Heart left ventricle (tissue), 16 donors: ENCODE measurements at places on chromosomes 11 and 22. TPM values are rescaled to one million over a fixed set of nuclear protein-coding genes. Genes with fewer than 3 reads are reported as not detected.

POTEH gene
- not detected for total RNA-seq

MUC15 gene
- total RNA-seq, result not detected

TRMT2A gene
- 24.4 TPM for total RNA-seq

RASSF10 gene
- 0.57 TPM for total RNA-seq

GAL gene
- not detected for total RNA-seq

OR5B17 gene
- not detected for total RNA-seq

DTX4 gene
- total RNA-seq, result 2.7 TPM

LRRC32 gene
- total RNA-seq, result 63.1 TPM

C11orf97 gene
- not detected for total RNA-seq

RIC3 gene
- total RNA-seq, result 11.8 TPM

SPI1 gene
- total RNA-seq, result 8.1 TPM

MACROD1 gene
- 61.3 TPM for total RNA-seq

C22orf23 gene
- 0.40 TPM for total RNA-seq

SULT4A1 gene
- not detected for total RNA-seq

DNA sequence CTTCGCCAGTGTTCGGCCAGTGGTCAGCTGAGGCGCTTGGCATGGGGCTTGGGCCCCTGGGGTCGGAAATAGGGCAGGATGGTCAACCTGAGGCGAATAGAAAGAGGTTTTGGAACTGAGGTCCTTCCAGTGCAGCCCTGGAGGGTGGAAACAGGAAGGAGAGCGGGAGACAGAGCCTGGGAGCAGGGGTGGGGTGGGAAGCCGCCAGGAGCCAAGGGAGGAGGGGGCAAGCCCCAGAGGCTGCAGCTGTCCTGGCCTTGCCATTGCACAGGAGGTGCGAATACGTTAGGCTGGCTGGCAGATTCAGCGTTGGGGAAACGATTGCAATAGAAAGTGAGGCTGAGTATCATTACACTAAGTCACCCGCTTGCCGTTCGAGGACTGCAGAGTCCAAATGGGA lies 13.9 kb upstream of the KCTD17 start:
- no peak for DNase-seq

DNA sequence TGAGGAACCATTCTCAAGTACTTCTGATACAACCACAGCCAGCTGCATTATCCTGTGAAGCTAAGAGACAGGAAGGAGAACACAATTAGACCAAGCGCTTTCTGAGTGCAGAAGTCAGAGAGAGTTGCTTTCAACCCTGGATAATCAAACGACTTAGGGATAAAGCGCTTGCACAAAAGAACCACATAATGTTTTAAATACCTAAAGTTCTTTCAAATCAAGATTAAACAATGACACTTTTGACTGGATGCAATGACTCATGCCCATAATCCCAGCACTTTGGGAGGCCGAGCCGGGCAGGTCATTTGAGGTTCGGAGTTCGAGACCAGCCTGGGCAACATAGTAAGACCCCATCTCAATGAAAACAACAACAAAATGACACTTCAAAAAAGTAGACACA lies 145.1 kb downstream of the SWAP70 start:
- DNase-seq, result no peak

- DNase-seq, result no peak
These were observed 1.9 kb upstream of the CYB5R3 start for GRCh38 chr22:42651134-42651533.

- DNase-seq, result no peak
These were observed 1272.8 kb downstream of the LRRC4C start for GRCh38 chr11:40186437-40187263.

DNA sequence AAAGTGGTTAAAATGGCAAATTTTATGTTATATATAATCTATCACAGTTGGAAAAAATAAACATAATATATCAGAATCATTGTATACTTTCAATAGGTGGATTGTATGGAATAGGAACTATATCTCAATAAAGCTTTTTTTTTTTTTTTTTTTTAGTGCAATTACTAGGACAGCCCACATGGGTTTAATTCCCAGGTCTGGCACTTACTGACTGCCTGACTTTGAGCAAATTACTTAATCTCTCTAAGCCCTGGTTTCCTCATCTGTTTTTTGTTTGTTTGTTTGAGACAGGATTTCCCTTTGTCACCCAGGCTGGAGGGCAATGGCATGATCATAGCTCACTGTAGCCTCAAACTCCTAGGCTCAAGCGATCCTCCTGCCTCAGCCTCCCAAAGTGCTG lies 26.1 kb upstream of the BAIAP2L2 start:
- DNase-seq, result no peak

GRCh38 chr11:11635443-11635842 lies 13.6 kb upstream of the GALNT18 start:
- DNase-seq, result no peak

GRCh38 chr11:64476881-64477280 lies 114.1 kb upstream of the SLC22A12 start:
- no peak for DNase-seq

GRCh38 chr11:57483562-57483918 lies 23.2 kb downstream of the RTN4RL2 start:
- DNase-seq, result no peak

GRCh38 chr22:40022536-40023240 lies 27.9 kb downstream of the FAM83F start:
- no peak for DNase-seq

- DNase-seq, result peak; percentile 60
These were observed 4.4 kb upstream of the WEE1 start for GRCh38 chr11:9568854-9569587.

DNA sequence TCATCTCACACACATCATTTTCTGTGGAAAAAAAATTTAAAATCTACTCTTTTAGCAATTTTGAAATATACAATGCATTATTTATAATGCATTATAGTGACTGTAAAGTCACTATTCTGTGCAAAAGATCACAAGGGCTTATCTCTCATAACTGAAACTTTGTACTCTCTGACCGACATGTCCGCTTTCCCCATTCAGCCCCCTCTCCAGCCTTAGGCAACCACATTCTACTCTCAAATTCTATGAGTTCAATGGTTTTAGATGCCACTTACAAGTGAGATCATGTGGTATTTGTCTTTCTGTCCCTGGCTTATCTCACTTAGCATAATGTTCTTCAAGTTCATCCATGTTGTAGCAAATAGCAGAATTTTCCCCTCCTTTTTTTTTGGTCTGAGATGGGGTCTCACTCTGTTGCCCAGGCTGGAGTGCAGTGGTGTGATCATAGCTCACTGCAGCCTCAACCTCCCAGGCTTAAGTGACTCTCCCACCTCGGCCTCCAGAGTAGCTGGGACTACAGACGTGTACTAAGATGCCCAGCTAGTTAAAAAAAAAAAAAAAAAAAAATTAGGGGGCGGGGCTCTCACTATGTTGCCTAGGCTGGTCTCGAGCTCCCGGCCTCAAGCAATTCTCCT lies 44.5 kb downstream of the SYN3 start:
- DNase-seq, result no peak

GRCh38 chr11:14542324-14542723 lies 22.1 kb upstream of the PSMA1 start:
- no peak for DNase-seq

GRCh38 chr11:3171931-3172560 lies 6.9 kb upstream of the OSBPL5 start:
- no peak for DNase-seq

DNA sequence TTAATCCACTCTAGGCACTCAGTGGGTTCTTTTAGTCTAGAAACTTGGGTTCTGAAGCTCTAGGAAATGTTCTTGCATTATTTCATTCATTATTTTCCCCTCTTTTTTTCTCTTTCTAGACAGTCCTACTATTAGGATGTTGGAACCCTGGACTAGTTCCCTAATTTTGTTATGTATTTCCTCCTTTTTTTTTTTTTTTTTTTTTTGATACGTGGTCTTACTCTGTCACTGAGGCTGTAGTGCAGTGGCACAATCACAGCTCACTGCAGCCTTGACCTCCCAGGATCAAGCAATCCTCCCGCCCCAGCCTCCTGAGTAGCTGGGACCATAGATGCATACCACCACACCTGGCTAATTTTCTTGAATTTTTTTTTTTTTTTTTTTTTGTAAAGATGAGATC lies 9.4 kb downstream of the UPB1 start:
- no peak for DNase-seq

DNA sequence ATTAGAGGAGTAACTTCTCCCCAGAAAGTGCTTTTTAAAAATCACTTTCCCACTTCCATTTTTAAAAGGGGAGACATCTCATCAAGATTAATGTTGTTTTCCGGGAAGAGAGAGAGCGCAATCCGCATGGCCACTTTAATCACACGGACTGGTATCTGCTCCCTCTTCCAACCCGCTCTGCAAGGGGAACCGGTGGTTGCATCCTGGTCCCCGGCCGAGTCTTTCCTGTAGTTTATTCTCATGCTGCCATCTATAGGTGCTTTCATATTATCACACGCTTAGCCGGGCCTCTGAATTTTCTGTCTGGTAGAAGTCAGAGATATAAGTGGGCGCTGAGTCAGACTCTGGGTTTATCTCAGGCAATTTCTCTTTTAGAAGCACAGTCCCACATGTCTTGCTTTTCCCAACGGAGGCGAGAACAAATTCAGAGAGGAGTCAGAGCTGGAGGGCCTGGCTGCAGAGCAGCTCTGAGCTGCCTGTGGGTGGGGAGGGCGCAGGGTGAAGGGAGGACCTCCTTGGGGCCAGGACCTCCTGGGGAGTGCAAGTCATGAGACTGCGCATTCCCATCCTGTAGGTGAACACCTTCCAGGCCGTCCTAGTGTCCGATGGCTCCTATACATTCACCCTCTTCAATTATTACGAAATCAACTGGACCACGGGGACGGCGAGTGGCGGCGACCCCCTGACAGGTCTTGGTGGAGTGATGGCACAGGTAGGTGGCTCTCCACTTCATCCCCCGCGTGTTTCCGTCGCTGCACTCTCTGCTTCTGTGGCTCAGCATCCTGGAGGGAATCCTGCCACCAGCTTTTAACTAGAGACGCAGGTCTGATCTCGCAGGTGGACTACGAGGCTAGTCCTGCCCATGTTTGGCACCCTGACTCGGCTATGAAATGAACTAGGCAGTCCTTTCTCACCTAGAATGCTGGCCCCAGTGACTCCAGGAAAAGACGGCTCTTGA lies 11.7 kb downstream of the TECTA start:
- peak; percentile 76 for DNase-seq

DNA sequence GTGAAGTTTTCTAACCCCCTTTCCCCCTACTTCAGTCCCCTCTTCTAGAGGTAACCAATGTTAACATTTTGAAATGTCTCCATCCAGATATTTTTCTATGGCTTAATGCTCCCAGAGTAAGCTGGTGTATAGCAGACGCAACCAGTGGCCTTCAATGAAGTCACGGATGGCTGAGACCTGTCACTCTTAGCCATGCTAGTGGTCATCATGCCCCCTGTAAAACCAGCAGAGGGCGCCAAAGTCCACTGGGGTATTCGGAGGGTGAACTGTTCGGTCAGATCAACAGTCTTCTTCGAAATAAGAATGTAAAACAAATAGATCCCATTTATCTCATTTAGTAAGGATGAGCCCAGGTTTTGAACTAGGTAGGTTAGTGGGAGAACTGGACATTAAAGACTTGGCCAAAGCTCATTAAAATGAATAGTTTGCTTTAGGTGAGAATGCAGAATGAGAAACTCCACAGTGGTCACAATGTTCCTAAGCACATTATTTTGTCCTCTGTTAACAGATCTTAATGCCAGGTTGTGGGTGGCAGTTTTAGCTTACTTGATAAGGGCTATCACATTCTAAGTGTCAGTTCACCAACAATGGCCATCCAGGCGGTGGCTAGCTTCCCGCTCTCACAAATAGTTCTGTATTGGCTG lies 8.6 kb upstream of the MMP8 start:
- DNase-seq, result peak; percentile 38

- DNase-seq, result no peak
These were observed 82.8 kb upstream of the E2F8 start for GRCh38 chr11:19323502-19323901.

GRCh38 chr11:1099519-1100355 lies 25.1 kb downstream of the MUC2 start:
- DNase-seq, result no peak

GRCh38 chr22:22123118-22123959 lies 121.2 kb upstream of the VPREB1 start:
- no peak for DNase-seq

- DNase-seq, result no peak
These were observed 5.6 kb upstream of the SMCO4 start for GRCh38 chr11:93548679-93549319.

GRCh38 chr11:7031471-7031871 lies 11.2 kb downstream of the NLRP14 start:
- DNase-seq, result no peak

DNA sequence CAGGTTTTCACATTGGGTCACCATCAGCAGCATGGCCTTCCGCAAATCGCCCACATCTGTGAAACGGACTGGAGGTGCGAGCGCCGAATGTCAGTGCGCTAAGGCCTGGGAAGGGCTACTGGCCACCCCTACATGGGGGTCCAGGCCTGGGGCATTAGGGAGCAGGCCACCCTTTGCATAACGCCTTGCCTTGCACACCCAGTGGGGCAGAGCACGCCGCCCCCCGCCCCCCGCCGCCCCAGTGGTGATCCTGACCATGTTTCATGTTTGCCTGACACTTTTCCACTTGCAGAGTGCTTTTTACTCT lies 2.6 kb downstream of the GRK2 start:
- peak; percentile 22 for DNase-seq

DNA sequence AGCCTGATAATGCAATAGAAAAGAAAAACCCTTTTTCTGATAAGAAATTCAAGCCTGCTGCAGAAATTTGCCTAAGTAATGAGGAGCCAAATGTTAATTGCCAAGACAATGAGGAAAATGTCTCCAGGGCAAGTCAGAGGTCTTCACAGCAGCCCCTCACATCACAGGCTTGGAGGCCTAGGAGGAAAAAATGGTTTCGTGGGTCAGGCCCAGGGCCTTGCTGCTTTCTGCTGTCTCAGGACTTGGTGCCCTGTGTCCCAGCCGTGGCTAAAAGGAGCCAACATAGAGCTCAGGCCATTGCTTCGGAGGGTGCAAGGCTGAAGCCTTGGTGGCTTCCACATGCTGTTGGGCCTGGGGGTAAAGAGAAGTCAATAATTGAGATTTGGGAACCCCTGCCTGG lies 131.3 kb downstream of the LARGE1 start:
- no peak for DNase-seq

DNA sequence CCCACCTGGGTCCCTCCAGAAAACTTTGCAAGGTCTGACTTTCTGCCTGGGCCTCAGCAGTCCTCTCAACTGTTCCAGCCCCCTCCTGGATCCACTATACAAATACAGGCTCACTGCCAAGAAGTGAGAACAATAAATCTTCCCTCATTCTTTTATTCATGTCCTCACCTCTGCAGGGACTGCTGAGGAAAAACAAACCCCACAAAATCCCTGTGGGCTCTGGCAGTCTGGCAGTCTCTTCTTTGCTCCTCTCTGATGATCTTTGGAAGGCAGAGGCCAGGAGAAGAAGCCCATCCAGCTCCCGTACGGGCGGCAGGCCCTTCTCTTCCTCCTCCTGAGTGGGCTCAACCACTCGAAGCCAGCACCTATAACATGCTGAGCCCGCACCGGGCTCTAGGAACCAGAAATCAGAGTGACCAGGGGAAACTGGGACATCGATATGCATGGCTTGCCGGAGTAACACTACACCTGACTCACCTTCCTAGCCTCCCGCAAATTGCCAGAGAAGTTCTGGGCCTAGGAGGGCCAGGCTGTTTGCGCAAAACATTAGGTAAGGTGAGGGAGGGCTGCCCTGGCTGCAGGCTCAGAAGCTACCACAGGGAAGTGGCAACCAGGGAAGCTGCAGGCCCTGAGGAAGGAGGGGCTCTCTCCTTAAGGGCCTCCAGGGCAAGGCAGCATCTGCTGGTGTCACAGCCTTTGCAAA lies 24.2 kb downstream of the TMPRSS5 start:
- no peak for DNase-seq
